ENCODE measurements at places on chromosomes 6 and 20. TPM values are rescaled to one million over a fixed set of nuclear protein-coding genes. Genes with fewer than 3 reads are reported as not detected.

Gene GNRH2
- not detected for total RNA-seq

Gene WFDC5
- total RNA-seq, result not detected

Gene JPH2
- 9.8 TPM for total RNA-seq

Gene PREX1
- 1.4 TPM for total RNA-seq

Gene TMEM170B
- 0.20 TPM for total RNA-seq

Gene IRF4
- total RNA-seq, result not detected

Gene GABRR1
- total RNA-seq, result not detected

Gene CLPSL1
- not detected for total RNA-seq

DNA sequence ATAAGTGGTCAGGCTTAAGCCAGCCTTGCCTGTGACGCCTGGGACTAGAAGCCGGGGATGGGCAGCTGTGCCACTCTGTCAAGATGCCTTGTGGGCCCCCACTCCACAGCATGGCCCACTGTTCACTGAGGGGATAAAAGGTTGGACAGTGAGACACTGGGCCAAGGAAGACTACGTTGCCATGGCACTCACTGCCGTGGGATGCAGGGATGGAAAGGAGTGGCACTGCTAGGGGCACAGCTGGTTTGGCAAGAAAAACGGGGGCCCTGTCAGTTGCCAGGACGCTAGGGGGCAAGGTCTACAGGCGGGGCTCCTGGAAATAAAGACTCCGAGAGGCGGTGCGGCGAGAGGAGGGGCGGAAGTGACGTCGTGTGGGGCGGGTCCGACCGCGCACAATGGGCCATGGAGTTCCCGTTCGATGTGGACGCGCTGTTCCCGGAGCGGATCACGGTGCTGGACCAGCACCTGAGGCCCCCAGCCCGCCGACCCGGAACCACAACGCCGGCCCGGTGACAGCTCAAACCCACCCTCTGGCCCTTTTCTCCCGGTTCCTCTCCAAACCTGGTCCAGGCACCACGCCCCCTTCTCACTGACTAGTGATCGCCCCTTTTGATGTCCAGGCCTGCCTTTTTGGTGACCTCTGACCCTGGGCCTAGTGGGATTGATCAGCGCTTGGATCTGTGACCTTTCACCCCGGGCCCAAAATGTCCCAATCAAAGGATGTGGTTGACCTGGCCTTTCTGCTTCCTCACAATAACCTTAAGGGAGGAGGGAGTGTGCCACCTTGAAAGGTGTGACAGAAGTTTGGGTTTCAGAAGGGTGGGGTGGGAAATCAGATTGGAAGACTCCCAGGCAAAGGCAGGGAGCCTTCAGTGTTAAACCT is at the start of gene ATAT1:
Gene ATAT1, plus strand, starts transcription at position 391 of the 883 bp plus-strand sequence.
- peak; percentile 72 for DNase-seq

DNA sequence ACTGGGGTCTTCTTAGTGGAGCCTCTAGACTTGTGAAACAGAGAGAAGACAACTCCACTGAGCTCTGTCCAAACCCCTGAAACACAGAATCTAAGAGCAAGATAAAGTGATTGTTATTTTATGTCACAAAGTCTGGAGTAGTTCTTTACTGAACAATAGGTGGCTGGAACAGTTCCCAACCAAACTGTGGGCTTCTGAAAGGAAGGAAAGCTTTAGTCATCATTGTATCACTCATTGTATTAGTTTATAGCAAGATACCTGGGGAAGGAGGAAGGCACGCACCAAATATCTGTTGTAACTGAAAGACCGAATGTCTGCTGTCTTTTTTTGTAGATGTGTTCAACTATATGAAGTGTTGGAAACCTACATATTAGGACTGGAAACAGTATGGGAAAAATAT is 284.9 kb upstream of the TBX18 start:
- DNase-seq, result no peak

DNA sequence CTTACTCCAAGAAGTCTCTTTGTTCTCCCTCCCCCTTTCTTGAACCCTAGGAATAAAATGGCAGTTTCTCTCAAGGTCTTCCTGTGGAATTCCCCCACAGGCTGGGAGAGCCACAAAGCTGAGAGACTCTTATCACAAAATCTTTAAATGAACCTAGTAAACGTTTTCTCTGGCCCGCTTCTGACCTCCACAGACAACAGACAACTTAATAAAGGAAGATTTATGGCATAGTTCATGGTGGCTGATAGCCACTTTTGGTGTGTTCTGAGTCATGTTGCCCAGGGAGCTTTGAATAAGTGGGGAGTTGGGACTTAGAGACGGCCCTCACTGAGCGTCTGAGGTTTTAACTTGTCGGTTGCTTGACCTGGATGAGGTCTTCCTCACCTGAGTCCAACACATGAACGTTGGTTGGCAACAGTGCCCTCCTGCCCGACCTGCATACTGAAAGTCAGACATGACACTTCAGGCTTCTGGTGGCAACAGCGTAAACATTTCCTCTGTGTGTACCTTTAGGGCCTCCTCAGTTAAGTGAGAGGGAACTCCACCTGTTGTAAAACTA is 124.1 kb downstream of the FOXO3 start:
- peak; percentile 87 for DNase-seq

GRCh38 chr6:168915855-168916254 is 337.8 kb downstream of the THBS2 start:
- no peak for DNase-seq

- DNase-seq, result no peak
These were observed 22.6 kb upstream of the ULBP3 start for GRCh38 chr6:150091476-150091875.

- DNase-seq, result peak; percentile 43
These were observed 48.6 kb upstream of the FABP7 start for GRCh38 chr6:122730775-122731386.

DNA sequence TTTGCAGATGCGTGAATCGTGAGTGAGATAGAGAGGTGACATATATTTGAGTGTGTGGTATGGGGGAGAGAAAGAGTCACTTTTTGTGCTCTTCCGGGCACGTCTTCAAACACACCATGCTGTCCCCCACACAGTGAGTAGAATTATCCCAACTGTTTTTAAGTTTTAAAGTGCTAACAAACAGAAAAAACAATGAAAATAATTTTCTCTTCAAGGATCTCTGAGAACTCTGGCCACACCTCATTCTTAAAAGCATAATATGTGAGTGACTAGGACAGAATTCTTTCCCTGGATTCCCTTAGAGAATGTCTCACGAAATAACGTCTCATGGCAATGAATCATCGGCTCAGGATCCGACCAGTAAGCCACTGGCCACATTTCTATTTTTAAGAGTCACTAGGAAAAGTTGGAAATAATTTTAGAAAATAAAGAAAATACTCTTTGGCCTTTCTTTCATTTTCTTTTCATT is 235.7 kb upstream of the ZNF217 start:
- DNase-seq, result peak; percentile 97

All from HFFc6 (cell line).